ENCODE measurements at places on chromosomes 5 and 9.

- DNase-seq, result no peak
These were observed 146.7 kb downstream of the SSBP2 start for GRCh38 chr5:81604193-81604592.

DNA sequence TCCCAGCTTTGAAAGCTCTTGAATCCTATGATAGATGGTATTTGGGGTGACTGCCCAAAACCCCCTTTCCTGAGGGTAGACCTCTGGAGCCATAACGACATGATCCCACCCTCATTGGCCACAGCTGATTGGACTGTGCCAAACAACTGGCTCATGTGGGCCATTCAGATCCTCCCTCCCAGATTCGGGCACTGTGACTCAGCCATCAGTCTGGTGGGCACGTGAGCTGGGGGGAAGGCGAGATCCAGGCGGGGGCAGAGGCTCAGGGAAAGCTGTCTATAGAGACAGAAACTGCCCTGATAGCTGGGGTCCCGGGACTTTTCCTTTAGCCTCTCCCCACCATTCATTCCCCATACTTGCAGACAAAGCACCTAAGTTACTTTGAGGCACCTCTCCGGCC is 15.1 kb upstream of the NCS1 start:
- DNase-seq, result no peak

DNA sequence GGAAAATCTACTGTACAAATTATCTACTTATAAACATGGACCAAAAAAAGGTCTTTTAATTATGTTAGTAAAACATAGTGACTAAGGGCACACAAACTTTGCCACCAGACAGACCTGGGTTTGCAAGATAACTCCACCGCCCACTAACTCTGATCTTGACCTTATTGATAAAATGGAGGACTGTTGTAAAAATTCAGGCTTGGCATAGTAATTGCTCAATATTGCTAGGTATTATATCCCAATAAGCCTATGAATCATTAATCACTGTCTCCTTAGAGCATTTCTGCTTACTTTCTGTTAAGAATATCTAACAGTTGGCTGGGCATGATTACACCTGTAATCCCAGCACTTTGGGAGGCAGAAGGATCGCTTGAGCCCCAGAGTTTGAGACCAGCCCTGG is 3.8 kb downstream of the C9orf40 start:
- DNase-seq, result no peak

DNA sequence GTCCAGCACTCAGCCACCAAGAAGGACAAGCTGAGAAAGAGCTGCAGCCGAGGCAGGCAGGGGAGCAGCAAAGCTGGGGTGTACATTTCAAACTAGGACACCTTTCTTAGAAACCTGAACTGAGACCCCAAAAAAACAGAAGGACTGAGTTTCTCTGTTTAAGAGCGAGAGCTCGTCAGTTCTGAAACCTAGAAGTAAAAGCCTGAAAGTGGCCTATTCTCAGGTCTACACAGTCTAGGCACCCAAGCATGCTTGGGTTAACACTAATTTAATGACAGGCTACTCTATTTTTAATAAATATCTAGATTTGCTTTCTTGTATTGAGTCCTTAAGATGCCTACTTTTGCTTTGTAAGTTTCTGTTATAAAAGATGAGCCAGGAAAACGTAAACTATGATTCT is 49.0 kb upstream of the TLE4 start:
- DNase-seq, result no peak

GRCh38 chr5:59598547-59598874 is 295.0 kb downstream of the PDE4D start:
- DNase-seq, result no peak

DNA sequence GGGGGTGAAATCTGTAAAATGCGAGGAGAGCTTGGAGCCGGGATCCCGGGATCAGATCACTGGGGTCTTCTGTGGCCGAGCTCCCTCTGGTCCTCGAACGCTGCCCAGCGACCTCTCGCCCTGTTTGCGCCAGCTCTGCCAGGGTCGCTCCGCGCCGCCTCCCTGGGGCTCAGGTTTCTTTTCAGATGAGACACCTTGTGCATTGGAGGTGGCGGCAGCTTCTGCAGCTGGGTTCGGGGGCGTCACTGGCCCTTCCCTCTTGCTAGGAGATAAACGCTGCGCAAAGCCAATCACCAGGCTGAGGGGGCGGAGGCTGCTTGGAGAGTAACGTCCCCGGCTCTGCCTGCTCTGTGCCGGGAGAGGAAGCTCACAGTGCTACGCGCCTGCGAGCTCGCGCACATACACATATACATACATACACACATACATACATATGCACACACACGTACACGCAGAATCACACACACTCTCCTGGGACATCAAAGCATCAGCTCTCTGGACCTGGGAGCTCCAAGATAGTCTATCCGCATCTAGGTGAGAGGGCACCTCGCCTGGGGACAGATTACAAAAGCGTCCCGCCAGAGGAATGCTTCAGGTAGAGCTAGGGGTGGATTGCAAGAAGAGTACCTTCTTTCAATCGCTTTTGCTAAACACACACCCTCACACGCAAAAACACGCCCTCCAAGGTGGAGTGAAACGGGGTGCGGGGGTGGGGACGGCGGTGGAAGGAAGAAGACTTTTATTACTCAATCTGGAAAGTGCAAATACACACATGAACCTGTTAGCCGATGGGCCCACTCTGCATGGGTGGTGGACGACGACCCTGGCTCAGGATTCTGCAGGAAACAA is at the start of gene ST8SIA4:
Gene ST8SIA4, minus strand, starts transcription at position 244 of the 849 bp plus-strand sequence. CDS start 327 bp downstream, outside the sequence.
- peak; percentile 19 for DNase-seq

- DNase-seq, result no peak
These were observed 20.8 kb upstream of the SEMA4D start for GRCh38 chr9:89518466-89519365.

GRCh38 chr5:76402251-76402885 is 717 bp upstream of the IQGAP2 start:
- no peak for DNase-seq

DNA sequence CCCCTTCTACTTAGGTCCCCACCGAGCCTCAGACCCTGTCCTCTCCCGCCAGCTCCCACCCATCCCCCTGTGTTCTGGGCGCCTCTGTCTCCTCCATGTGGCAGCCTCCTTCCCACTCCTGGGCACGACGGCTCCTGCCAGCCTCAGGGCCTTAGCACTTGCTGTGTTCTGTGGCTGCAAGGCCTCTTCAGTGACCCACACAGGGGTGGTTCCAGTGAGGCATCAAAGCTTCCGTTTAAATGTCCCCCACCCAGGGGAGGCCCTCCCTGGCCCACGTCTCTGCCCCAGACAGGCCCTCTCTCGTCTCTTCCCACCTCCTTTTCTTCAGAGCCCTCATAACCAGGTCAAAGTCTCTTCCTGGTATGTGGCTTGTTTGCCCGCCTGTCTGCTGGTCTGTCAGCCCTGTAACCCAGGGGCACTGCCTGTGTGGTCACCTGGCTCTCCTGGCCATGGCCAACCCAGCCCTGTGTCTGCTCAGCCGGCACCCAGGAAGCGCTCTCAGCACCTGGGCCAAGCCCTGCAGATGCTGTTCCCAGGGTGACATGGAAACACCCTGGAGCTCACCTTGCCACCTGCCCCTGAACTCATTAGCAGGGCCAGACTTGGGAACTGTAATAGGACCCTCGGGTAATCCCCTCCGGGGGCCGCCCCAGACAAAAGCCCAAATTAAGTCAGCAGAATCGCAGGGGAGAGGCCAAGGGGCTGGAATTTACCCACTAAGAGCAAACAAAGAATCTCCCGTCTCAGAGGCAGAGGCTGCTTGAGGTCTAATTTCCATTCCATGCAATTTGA is 33.7 kb downstream of the LHX3 start:
- no peak for DNase-seq

GRCh38 chr9:35397216-35397698 is 92.7 kb upstream of the RUSC2 start:
- no peak for DNase-seq

DNA sequence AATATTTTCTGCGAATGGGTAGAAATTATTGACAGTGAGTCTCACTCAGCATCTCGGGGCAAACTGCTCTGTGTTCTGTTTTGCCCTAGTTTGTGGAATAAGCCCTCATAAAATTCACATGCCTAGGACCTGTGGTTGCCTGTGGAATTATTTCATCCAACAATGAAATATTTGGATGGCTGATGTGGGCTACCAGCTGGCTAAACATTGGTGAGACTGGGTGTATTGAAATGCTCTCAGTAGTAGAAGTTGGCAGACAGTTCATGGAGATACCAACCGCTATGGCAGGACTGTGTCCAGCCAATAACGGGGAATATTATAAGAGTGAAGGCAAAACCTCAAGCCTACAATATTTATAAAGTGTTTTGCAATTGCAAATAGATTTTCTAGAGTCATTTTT is 344.1 kb upstream of the RPS23 start:
- no peak for DNase-seq

- DNase-seq, result no peak
These were observed 36.7 kb upstream of the ORM1 start for GRCh38 chr9:114286146-114286679.

DNA sequence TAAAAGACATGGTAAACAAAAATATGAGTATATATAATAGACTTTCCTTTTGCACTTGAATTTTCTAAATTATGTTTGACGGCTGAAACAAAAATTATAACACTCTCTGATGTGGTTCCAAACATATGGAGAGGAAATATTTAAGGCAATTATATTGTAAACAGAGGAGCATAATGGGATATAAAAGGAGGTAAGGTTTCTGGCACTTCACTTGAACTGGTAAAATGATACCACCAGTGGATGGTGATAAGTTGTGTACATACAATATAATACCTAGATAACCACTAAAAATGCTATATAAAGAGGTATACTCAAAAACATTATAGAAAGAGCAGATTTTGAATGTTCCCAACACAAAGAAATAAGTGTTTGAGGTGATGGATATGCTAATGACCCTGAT is 192.9 kb upstream of the RAD23B start:
- no peak for DNase-seq

GRCh38 chr9:91186632-91187108 is 175.0 kb downstream of the AUH start:
- peak; percentile 68 for DNase-seq

DNA sequence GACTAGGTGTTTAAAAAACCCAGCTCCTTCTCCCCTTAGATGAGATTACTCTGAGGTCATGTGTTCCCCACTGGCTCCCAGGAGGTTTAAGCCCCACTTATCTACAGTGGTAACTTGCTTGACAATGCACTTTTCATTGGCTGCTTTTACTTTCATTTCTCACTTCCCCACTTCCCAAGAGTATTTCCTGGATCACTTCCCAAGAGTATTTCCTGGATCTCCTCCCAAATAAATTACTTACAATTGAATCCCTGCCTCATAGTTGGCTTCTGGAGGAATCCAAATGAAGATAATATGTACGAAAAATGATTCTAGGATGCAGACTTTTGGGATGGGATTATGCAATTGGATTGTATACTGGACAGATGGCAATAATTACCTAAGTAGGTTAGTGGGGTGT is 47.1 kb upstream of the CHSY3 start:
- DNase-seq, result no peak

GRCh38 chr5:168291342-168291963 is at the start of gene WWC1:
TSS of gene WWC1 (plus strand) at chr5:168291645. CDS start at chr5:168292153, 508 bp downstream.
- peak; percentile 63 for DNase-seq

DNA sequence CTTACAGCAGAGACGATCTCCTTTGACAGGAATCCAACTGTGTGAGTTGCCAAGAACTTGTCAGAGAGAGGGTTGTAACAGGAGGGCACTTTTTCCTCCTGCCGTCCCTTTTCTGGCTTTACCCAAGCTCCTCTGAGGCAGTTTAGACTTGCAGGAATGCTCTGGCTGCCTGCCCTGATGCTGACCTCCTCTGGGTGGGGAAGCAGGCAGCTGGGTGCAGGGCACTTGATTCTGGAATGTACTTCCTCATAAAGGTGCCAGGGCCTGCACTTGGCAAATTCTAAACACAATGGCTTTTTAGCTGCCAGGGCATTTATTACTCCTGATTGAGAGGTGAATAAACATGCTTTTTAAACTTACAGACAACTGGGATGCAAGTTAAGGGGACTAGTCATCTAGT is 190.4 kb downstream of the EPB41L4A start:
- DNase-seq, result peak; percentile 20

GRCh38 chr5:136047858-136048257 is 19.1 kb downstream of the TGFBI start:
- DNase-seq, result no peak

DNA sequence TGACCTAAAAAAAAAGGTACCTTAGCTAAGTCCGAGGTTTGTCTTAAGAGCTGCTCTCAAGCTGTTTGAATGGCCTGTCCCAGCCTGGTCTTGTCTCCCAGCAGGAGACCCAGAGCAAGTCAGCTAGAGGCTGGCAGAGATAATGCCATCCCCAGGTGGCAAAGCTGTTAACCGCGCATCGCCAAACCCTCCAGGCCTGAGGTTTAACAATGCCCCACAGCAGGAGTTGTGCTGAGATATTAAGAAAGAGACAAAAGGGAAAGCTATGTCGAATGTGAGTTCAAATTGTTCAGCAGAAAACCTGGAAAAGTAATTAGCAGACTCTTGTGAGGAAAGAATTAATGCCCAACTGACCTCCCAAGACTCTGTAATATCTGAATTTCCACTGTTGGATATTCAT is 187.1 kb downstream of the FSTL4 start:
- no peak for DNase-seq

- DNase-seq, result no peak
These were observed 150.1 kb upstream of the NTRK2 start for GRCh38 chr9:84519413-84519812.

- DNase-seq, result no peak
These were observed 3.8 kb downstream of the PRDM12 start for GRCh38 chr9:130668196-130668595.

All from H54 (cell line).